ENCODE measurements at places on chromosomes 3 and 15.

- no peak for DNase-seq
These were observed 176.9 kb upstream of the STT3B start for GRCh38 chr3:31355807-31356206.

DNA sequence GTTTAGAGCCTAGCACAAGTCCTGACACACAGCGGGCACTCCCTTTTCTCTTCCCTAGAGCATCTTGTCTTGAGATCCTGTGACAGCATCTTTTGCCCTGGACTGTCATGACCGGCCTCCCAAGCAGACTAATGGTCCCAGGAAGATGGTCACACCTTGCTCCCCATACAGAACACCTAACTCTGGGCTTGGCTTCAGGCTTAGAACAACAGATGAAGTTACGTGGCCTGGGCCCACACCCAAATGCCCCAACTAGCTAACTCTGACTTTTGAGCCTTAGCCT is 781 bp upstream of the IP6K1 start:
- no peak for DNase-seq

DNA sequence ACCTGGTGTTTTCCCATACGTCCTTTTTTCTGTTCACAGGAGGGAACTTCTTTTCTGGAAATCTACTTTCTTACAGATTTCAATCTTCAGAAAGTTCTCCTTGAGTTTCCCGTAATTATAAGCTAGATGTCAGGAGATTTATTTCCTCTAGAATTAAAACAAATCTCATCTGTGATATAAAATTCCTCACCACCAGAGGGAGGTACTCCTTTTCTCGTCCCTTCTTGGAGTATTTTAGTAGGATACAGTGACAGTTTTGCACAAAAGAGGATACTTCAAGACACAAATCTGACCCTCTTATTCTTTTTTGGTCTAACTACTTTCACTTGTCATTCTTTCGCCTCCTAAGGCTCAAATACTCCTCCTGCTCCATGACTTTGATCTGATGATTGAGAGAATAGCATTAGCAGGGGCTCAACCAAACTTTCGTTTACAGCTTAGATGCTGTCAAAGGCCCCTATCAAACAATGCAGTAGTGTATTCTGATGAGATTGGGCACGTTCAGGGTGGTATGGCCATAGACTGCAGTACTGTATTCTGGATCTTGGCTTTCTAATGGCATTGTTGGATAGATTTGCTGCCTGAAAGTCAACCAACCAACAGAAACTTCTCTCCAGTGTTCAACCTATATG is 38.0 kb downstream of the TMEM41A start:
- DNase-seq: no peak

DNA sequence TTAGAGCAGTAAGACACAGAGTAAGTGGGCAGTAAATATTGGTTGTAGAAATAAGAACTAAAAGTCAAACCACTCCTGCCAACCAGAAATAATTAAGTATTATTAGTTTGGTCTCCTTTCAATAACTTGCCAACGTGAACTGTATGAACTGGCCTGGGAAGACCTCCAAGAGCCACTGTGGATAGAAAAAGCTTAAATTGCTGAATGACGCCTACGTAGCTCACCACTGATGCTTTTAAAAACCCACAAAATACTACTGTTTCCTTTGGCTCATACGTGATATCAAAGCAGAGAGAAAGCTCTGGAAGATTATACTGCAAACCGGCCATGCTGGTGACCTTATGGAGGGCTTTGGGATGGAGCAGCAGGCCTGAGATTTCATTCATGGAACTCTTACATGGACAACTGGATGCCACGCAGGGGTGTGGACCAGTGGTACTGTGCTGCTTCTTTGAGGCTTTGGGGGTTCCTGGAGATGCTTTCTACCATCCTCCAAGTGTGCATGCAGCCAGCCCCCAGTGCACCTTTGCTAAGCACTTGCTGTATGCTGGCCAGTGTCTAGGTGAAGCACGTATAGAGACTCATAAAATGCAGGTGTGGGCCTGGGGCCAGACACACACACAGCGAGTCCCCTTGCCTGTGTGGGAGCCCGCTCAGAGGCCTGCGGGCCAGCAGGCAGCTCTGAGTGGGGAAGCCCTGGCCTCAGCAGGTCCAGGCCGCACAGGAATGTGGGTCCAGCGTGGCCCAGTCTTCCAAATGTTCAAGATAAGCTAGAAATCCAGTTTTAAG is 66.8 kb downstream of the ABTB1 start:
- no peak for DNase-seq

DNA sequence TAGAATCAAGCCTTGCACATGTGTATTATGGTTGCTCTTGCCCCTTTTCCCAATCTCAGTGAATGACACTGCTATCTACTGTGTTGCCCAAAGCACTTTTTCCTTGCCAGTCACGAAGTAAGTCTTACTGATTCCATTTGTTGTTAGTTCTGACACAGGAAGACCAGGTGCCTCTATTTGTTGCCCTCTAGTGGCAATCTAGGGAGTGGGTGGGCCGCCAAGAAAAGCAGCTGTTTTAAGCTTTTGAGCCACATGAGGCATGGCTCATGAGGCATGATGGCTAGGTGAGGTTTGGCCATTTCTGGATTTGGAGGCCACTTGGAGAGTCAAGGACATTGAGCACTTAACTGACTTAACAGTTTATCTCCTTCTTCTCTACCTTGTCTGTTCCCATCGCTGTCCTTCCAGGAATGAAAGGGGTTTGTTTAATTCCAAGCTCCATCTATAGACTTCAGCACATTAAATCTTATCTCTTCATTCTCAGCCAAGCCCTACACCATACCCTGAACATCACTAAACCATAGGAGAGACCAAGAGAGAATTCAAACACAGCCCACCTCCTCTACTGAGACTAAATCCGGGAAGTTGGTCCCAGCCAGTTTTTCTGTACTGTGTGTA is 103.1 kb downstream of the HCN4 start:
- DNase-seq: peak; percentile 59

- peak; percentile 31 for DNase-seq
These were observed 523 bp downstream of the HDAC11 start for GRCh38 chr3:13480340-13481318.

DNA sequence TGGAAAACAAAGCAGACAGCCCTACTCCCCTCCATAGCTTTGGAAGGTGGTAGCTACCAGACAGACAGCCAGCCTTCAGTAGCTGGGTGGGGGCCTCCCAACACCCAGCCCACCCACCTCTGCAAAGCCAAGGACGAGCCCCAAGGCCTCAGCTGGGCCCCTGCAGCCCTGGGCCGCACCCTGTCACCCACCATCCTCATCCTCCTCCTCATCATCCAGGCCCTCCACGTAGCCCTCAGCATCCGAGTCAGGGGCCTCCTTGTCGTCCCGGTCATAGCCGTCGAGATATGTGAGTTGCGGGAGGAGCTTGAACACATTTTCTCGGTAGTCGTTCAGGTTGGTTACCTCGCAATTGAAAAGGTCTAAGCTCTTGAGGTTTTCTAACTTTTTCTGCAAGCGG is 36.5 kb downstream of the ANP32A start:
- DNase-seq: peak; percentile 2

- no peak for DNase-seq
These were observed 30.2 kb downstream of the ZNF710 start for GRCh38 chr15:90031231-90031791.

DNA sequence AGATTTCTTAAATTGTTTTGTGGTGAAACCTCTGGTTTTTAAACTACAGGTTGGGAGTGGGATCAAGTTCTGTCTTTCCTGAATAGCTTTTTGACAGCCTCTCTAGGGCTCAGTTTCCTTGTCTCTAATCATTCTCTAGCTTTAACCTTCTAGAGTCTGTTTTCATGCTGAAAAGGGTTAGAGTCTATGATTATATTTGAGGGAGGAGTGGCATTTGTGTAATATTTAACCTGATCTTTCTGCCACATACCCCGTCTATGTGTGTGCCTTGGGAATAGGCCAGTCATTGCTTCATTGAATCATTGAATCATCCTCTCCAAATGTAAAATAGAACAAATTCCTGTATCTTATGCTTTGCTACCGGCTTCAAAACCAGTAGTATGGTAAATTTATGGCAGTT is 204.9 kb downstream of the KLHL25 start:
- no peak for DNase-seq

DNA sequence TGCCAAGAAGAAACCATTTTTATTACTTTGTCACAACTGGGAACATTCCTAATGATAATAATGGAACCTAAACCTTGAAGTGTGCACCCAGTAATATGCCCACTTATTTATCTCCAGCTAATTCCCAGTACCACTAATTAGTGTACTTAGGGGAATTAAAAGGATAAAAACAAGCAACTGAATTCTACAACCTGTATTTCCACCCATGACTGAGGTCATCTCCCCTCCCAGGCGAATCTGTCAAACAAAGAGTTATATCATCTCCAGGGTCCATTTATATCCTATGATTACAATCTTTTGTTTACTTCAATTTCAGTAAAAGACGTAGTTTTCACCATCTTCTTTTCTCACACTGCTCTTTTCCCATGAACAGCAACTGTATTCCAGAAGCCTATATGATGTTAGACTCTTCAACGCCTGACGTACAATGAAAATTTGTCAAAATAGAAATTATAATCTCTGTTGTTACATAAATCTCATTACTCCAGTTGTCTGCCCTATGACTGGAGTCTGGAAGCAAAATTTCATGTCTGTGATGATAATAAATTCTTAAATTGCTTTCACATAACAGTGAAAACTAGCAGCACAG is 177.6 kb downstream of the GOLIM4 start:
- DNase-seq: no peak

DNA sequence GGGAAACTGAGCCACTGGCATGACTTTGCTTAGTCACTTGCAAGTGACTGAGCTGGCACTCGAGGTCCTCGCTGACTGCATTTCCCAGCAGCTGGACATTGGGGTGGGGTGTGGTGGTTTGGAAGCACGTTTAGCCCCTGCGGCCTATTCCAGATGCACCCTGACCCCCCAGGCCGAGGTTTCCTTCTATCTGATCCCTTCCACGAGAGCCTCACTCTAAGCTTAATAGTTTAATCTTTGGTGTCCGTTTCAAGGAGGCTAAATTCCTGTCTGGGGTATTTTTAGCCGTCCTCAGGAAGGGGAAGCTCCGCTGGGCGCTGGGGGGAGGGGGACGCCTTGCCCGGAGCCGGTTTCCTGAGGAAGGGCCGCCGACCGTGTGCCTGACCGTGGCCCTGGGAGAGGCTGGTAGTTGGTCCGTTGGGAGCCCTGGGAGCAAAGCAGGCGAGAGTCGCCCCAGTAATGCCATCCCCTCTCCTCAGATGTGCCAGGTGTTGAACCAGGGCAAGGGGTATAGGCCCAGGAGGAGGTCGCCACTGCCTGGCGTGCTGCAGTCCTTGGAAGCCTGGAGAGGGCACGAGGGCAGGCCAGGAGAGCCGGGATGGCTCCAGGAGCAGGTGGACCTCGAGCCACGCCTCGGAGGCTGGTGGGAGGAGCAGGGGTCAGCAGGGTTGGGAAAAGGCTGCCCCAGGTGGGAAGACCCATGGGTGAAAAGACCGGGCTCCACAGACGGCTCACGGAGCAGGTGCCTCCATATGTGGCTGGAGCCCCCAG is 37.2 kb downstream of the IDH2 start:
- peak; percentile 73 for DNase-seq

DNA sequence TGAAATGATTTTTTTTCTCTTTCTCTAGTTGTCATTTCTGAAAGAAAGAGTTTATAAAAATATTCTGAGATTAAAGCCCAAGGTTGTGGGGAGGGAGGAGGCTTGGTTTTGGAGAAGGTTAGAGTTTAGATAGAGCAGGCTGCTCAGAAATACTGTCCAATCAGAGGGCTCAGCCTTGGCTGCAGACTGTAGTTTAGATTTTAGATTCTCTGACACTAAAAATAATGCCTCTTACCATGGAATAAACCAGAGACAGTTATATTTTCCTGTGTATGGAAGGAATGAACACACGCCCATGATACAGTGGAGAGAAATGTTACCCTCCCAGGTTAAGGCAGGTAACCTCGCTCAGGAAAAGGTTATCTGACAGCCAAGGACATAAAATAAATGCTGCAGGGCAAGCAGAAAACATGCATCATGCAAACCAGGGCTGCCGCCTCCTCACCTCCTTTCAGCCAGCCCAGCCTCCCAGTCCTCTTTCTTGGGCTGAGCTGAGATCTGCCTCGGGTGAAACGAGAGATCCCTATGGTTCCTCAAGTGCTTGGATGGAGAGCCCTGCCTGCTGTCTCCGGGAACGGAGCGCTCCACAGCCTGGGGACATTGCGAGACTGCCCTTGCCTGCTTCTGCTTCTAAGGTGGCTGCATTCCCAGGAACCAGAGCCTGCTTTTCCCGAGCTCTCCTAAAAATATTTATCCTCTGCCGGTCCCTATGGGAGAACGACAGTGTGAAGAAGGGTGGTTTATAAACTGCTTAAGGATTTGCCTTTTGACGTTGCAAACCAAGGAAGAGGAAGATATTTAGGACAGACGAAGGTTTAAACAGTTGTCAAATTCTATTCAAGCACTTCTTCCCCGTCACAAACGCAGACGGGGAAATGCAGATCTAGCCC is 848 bp downstream of the NCEH1 start:
- DNase-seq: peak; percentile 20

DNA sequence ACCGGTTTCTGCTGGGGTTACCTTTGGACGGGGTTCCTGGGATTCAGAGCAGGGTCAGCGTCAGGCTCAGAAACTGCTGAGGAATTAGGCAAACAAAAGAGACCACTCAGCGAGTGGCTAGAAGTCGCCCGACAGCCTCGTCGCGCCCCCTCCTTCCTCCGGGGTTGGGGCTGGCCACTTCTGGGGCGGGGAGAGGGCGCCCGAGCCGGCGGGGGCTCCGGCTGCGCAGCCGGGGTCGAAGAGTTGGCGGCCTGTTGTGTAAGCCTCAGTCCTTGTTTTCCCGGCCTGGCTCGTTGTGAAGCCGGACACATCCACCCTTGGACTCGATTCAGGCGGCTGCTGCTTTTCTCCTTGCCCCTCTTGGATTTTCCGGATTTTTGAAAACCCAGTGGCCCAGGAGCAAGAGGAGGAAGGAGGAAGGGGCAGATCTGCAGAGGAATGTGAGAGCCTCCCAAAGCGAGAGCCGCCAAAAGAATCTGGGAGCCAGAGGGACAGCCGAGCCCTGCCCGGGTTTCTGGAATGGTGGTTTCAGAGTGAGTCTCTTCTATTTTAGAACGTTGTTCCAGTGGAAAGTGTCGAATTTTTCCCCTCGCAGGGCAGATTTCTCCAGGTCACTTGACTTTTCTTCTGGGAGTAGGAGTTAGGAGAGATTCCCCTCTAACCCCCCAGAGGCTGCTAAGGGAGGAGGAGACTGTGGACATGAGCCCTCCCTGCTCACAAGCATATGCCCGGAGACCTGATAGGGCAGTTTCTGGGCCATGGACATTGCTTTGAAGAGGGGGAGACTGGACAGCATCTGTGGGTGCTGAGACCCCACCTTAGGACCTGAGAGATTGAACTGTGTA is 666 bp downstream of the SNX33 start:
- peak; percentile 30 for DNase-seq

DNA sequence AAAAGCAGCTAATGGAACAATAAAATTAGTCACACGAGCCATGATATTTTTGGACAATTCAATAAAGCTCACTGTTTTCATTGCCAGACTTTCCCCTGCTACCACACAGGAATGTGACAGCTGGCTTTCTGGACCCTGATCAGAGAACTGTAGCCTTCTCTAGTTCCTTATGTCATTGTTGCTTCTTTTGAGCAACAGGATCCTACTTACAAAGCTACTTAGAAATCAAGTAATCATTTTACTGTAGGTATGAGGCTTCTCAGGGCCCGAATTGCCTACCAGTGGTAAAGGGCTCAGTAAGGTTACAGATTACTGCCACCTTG is 94.3 kb upstream of the AADACL2 start:
- DNase-seq: no peak
